IPS DF 19.7 (cell line): ENCODE measurements at places on chromosomes 1 and 21.

DNA sequence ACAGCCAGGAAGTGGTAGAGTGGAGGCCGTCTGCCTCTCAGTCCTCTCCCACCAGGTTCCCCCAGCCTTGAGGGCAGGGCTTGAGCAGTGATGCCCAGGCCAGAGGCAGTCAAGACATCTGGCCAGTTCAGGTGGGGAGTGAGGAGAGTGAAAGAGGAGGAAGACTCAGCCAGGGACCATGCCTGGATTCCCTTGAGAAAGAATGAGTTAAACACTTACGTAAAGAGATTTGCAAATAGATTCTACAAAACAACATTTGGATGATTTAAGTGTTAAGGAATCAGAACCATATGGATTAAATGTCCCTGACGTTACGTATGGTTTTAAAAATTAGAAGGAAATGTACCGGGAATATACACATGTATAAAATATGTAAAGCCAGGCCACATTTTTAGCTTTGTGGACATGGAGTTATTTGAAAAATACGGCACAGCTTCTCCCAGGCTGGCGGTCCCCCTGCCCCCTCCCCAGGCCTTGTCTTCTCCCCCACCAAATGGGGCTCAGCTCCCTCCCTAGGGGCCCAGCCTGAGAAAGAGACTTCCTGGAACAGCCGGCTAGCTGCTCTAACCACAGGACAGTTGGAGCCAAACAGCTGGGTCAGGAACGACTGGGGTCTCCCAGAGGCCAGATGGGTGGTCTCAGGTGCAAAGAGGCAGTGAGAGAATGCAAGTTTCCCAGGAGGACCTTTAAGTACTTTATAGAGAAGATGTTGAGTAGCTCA, 188.3 kb upstream of the EDN2 start:
- no peak for DNase-seq

GRCh38 chr1:31400393-31400792, 12.6 kb upstream of the SERINC2 start:
- no peak for DNase-seq

DNA sequence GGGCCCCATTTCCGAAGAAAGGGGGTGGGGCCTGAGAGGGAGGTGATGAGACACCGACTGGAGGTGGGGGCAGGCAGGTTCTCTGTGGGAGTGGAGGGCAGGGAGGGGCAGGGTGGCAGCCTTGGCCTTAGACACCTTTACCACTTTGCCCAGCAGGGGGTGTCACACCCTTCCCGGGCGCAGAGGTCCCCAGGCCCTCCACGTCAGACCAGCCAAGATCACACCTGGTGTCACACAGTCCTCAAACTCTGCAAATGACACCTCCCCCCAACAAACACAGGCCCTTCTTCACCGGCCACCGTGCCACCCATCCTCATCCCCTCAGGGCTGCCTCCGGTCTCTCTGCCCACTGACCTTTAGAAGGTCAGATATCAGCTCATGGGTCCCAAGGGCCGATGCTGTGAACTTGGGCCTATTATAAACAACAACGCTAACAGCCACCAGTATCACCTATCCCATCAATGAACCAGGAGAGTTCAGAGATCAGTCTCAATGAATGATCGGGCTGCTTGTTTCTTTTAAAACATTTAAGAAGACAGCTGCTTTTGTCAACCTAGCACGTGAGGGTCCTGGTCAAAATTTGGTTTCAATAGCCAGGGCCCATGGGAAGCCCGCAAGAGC, 103.9 kb downstream of the CASZ1 start:
- no peak for DNase-seq

GRCh38 chr1:179017383-179018326, 8.0 kb upstream of the FAM20B start:
- DNase-seq = no peak

- no peak for DNase-seq
Observed at GRCh38 chr1:214028095-214028494, 40.3 kb downstream of the PROX1 start.

DNA sequence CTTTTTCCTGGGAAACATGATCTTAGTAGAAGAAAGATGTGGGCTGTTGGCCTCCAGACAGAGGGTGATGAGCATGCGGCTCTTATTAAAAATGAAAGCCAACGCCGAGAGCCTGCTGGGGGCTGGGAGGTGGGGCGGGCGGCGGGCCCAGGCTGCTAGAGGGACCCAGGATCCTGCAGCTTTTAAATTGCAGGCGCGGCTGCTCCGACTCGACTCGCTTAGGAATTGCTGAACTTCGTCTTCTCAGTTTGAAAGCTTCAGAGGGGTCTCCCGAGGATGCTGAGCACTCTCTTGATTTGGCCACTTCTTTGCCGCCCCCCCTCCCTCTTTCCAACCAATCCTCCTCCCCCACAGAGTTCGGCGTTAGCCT, 1.2 kb downstream of the AGPAT3 start:
- no peak for DNase-seq

DNA sequence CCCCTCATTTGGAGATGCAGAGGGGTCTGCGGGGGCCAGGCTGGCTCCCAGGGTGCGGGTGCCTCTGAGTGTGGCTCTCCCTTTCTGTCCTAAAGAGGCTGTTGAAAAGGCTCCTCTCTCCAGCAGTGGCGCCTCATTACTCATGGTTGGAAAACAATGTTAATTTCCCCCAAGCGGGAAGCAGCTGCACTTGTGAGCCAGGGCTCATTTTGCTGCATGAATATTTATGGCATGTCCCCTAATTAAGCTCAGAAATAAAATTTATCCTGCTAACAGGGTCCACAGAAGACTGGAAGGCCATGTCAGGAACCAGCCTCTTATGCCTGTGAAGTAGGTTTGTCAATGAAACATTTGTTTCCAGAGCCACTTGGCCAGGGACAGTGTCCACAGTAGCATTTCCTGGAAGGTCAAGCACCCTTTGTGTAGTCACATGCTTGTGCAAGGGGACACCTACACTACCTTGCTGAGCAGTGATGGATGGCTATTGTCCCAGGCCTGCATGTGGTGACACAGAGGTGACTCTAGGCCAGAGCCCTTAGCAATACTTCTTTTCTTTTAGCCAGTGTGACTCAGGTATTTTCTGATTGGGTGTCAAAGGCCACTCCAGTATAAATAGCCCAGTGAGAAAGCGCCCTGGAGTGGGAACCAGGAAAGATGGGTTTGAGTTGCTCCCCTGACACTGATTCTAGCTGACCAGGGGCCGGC, 259.0 kb downstream of the FOXD2 start:
- DNase-seq = no peak

DNA sequence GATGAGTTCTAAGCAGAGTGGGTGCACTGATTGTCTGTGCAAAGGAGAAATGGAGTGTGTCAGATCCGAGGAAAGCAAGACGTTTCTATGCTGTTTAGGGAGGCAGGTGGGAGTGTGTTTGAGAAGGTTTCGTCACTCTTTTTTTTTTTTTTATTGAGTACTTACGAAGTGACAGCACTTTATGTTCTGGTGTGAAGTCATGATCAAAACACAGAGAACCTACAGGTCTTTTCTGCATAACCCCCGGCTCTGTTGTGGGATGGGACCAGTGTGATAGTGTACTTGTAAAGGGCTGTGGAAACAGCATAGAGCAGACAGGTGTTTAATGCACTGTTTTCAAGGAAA, 26.7 kb downstream of the MIA3 start:
- no peak for DNase-seq

- DNase-seq = no peak
Observed at GRCh38 chr1:15453734-15454133, 2.8 kb upstream of the CELA2A start.

DNA sequence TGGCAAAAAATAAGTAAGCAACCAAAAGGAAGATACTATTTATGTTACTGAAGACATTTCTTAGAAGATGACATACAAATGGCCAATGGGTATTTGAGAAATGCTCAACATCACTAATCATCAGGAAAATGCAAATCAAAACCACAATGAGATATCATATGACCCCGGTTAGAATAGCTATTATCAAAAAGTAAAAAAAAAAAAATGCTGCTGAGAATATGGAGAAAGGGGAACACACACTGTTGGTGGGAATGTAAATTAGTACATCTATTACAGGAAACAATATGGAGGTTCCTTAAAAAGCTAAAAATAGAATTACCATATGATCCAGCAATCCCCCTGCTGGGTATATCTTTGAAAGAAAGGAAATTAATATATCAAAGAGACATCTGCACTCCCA, 34.3 kb upstream of the CREG1 start:
- no peak for DNase-seq

- no peak for DNase-seq
Observed at GRCh38 chr1:1086911-1087341, 12.8 kb upstream of the RNF223 start.

DNA sequence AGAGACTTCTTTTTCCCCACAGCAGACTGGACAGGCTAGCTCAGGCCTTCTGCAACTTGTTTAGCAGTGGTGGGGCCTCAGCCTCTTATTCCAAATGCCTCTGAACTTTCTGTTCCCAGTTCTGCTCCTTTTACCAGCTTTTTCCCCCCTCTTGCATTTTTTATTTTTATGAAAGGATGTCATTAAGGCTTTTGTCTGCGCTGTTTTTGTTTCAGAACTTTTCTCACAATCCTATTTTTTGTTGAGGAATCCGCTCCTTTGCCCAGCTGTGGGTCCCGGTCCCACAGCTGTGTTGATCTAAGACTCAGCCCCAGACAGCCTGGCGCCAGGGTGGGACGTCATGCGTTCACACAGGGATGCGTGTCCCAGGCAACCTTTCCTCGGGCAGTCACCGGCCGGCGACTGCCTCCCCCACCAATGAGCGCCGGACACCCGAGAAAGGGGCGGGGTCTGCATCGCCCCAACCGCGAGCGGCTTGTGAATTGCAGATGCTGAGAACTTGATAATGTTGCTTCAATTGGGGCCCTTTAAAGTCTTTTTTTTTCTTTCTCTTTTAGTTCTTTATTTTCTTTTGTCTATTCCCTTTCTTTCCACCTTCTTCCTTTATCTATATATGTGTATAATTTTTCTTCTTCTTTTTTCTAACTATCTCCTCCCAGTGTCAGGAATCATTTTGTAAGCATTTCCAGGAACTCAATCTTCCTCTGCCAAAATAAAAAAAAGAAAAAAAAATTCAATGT, 3.0 kb upstream of the ID3 start:
- DNase-seq = no peak

GRCh38 chr1:226350519-226350865, 41.5 kb upstream of the LIN9 start:
- DNase-seq = no peak

DNA sequence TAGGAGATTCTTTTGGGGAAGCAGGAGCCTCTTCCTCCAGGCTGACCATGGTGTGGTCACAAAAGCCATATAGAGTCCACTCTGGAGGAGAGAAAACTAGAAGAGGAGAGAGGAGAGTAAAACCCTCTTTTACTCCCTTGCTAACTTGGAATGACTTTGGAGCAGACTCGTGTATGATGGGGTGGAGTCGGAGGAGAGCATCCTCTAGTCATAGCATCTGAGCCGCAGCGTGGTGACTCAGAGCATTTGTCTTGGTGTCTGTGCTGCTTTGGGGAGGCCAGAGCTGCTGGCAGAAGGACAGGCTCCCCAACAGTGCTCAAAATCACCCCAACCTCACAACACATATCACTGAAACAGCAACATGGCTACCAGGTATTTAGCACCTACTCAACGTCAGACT, 11.1 kb downstream of the HTR6 start:
- DNase-seq = no peak

GRCh38 chr1:53526451-53527101, 67.4 kb downstream of the DMRTB1 start:
- no peak for DNase-seq

GRCh38 chr21:45262616-45263015, 25.1 kb downstream of the POFUT2 start:
- DNase-seq = no peak

DNA sequence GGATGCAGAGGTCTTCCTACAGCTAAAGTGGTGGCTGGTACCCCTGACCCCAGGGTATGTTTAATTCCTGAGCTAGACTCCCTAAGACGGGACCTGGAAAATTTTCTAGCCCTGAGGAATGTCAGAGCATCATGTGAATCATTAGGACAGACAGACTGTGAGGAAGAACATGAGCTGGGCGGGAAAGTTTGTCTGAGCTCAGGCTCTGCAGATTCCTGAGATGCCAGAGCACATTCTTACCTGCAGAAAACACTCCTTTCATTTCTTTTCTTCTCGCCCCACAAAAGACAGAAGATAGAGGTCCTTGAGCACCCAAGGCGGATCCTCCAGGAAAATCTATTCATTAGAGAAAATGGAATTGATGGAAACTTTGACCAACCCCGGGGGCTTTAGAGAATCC, 6.5 kb downstream of the CAPN2 start:
- peak; percentile 80 for DNase-seq

DNA sequence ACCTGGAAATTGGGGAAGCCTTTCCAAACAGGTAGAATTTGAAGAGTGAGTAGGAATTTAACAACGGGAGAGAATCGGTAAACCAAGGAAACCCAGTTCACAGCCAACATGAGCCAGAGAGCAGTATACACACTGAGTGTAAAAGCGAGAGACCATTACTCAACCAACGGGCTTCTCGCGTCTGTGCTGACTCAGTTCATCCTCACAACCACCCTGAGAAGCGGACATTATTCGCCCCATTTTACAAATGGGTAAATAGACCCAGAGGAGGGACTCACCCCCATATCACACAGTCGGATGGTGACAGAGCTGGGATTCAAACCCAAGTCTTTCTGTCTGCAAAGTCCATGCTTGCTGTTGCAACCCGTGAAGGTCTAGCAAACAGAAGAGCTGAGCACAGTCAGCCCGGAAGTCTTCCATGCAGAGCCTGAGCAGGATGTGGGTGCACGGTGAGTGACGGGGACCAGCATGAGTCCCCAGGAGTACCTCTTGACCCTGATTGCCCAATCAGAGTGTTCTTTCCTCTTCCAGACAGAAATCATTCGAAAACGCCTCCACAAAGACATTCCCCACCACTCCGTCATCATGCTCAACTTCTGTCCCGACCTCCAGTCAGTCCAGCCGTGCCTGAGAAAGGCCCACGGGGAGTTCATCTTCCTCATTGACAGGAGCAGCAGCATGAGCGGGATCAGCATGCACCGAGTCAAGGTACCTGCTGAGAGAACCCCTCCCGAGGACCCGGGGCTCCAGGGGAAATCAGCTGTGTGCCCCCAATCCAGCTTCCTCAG, 32.3 kb downstream of the VWA5B1 start:
- DNase-seq = no peak

DNA sequence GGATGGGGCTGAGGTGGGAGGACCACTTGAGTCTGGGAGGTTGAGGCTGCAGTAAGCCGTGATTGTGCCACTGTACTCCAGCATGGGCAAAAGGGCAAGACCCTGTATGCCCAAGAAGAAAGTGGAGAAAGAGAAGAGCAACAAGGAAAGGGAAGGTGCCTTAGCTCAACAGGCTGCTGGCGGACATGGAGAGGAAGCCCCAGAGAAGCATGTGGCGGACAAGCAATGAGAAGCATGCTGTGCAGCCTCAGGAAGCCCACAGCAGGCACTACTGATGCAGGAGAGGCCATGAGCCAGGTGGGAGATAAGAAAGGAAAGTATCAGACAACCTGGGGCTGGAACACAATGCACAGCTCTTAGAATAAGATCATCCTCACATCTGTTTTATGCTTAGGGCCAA, 32.6 kb upstream of the GNG4 start:
- no peak for DNase-seq

DNA sequence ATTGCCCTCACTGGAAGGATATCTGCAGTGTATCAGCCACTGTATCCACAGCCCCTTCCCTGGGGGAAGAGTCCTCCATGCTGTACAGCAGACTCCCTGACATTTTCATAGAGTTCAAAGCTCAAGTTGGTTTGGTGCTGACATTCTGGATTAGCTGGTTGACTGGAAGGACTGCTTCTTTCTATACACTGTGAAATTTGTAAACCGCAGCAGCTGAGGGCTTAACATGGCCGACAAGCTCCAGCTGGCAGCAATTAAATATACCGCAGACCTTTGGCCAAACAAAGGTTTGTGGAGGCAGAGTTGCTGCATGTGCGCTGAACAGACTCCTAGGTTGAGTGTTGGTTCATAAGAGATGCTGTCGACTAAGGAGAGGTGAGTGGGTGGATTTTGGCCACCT, 126.4 kb downstream of the DHRS3 start:
- no peak for DNase-seq

GRCh38 chr1:2274231-2274928, 46.3 kb downstream of the SKI start:
- no peak for DNase-seq
